Urothelium cell line (cell line): ENCODE measurements at places on chromosomes 1 and 21.

DNA sequence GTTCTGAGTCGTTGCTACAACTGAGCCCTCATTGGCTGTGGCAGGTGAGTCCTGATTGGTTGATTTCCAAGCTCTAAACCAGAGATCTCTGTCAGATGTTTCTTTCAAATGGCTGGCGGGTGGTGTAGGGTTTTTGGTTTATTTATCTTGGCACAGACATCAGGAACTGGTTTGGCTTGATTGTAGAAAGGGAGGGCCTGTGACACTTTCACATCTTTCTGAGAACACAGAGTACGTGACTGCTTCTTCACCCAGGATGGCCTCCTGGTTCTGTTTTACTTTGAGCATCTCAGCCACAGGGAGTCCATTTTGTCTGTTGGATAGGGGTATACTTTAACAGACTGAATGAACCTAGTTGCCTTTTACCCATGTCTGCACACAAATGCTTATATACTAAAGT is 89.4 kb upstream of the GPR52 start:
- DNase-seq: no peak

DNA sequence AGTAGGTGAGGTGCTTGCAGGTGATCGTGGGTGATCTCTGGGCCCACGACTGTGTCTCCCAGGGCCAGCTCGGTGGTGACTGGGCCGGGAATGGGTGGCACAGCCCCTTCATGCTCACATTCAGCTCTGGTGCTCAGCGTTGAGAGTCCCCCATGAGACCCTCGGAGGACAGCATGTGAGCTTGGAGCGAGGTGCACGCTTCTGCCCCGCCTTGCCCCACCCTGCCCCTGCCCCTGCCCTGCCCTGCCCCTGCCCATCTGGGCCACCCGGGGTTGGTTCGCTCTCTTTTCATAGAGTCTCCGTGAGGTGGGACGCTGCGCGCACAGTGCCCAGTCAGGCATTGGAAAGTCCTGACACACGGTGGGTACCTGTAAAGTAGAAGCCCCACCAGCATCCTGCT is 75.3 kb upstream of the ACTL8 start:
- DNase-seq: no peak

DNA sequence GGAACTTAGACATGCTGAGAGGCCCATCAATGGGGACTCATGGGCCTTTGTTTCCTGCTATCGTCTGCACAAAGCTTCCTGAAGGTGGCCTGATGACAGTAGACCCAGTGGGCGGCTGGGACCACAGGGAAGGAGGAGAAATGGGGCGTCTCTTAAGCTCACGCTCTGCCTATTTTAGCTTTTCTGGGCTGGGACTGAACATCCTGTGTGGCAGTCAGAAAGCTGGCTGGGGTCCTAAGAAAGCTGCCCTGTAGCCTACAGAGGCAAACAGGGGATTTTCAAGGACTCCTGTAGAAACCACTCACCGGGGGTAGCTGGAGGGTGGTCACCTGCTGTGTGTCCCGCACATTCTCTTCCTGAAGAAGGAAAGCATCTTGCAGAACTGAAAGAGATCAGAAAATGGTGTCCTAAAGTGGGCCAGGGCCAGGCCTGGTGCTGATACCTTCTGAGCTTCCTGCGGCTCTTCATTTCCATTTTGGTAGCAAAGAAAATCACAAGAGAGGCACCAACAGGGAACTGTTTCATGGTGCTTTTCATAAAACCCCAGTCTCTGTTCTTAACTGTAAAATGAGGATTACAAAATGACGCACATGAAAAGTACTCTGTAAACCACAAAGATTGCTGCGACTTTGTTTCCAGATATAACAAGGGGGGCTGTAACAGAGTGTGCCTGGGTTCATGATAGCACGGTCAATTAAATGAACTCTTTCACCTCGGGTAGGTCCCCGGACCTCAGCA is 8.6 kb downstream of the ZNF496 start:
- no peak for DNase-seq

- no peak for DNase-seq
Measured at GRCh38 chr1:152928671-152929070, 18.3 kb upstream of the SPRR5 start.

- DNase-seq: peak; percentile 73
Measured at GRCh38 chr1:156676820-156677615, at the start of gene NES. Gene NES, minus strand, starts transcription at chr1:156677407. Its CDS starts 143 bp downstream, at chr1:156677264.

DNA sequence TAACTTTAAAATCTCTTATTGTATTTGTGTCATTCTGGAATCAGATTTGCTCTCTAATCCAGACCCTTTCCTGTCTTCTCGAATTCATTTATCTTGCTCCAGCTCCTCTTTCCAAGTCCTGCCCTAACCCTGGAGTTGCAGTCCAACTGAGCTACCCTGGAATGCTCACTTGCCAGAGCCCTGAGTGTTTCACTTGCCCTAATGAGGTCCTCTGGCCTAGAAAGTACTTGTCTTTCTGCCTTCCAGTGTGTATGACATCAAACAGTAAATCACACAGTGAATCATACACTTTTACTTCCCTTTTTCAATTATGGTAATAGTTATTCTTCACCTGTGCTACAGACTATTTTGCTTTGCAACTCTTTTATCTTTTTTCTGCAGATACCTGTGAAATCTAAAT is 96.9 kb downstream of the NEK7 start:
- peak; percentile 8 for DNase-seq

DNA sequence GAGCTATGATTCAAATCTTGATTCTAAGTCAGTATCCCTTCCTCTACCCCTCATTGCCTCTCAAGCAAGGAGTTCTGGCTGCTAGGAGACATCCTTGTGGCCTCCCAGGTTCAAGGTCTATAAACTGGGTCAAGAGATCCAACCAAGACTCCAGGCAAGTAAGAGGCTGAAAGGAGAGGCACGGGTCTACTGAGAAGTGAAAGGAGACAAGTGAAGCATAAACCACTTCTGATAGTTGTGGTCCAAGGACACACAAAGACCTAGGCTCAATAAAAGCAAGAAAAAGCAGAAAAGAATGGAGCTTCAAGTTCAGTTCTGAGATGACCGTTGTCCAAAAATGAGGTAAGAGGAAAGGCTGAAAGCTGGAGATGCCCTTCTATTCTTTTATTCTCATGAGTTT is 17.8 kb upstream of the PPP2R5A start:
- no peak for DNase-seq

DNA sequence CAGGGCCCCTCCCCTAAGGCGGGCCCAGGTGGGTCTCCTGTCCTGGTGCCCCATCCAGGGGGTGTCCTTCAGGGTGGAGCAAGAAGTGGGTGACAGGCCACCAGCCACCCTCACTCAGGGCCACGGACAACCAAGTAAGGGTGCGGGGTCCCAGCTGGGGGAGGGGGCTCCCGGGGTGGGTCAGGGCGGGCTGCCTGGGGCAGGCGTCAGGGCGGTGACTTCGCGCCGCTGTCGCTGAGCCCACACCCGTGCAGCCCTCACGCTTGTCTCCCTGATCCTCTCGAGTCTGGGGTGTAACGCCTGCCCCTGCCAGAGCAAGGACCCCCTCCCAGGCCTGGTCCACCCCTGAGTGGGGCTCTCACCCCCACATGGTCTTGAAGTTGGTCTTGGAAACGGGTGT is 22.2 kb downstream of the ARHGEF16 start:
- no peak for DNase-seq

- DNase-seq: peak; percentile 64
Measured at GRCh38 chr1:7669559-7670311, 101.4 kb upstream of the VAMP3 start.

DNA sequence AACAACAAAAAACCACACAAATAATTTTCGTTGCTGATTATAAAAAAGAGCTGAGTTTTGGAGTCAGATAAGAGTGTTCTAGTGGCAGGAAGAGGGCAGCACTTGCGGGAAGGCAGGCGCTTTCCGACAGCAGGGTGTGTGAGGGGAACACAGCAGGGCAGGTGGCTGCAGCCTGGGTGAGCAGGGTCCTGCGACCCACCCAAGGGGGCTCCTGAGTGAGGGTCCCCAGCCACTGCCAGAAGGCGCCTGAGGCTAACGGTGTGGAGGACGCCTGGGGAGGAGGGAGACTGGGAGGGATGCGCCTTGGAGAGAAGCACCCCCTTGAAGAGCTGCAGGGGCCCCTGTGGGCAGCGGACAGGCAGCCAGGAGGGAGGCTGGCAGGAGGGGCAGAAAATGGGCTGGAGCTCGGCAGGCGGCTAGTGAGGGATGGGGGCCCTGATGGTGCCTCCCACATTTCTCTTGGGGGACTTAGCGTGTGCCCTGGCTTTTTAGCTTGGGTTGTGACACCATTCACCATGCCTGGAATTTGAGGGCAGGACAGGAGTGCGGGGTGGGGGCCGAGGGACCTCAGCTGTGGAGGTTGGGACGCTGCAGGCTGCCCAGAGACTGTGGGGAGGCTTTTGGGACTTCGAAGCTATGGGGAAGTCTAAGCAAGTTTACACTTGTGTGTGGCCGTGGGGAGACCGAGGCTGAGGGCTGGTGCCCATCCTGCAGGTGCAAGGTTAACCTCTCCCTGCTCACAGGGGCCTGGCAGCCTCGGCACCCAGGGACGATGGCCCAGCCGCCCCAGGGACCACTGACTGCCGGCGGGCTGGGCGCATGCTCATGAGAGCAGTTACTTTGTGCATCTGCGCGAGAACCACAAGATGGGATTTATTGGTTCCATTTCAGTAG is 111.4 kb downstream of the SIK1 start:
- no peak for DNase-seq

DNA sequence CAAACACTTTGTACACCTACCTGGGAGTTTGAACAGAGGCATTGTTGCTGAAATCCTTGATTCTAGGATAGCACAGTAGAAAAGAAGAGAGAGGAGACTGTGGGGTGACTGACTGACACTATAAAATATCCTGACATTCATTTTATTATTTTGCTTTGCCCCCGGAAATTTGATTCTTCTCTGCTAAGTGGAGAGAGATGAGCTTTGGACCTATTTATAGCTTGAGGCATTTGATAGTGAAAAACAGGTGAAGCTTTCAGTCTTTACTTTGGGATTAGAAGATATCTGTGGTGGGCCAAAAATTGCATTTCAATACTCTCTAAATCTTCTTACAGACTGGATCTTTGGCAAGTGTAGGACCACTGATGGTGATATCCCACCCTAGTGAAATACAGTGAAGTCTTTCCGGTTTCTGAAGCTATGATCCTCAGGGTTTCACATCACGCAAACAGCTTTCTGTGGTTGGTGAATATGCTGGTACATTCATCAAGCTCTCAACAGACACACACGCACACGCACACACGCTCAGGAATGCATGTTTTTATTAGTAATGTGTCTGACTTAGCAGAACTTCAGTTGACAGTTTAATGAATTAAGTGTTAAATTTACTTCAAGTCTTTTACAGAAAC is at the start of gene AMPD1:
Gene AMPD1, minus strand, starts transcription at position 117 of the 629 bp plus-strand sequence. Its CDS starts 75 bp downstream, at position 42.
- no peak for DNase-seq

GRCh38 chr1:230185076-230186001 is 118.3 kb downstream of the GALNT2 start:
- DNase-seq: no peak

GRCh38 chr1:159509440-159510228 is 26.2 kb downstream of the OR10J5 start:
- DNase-seq: no peak

DNA sequence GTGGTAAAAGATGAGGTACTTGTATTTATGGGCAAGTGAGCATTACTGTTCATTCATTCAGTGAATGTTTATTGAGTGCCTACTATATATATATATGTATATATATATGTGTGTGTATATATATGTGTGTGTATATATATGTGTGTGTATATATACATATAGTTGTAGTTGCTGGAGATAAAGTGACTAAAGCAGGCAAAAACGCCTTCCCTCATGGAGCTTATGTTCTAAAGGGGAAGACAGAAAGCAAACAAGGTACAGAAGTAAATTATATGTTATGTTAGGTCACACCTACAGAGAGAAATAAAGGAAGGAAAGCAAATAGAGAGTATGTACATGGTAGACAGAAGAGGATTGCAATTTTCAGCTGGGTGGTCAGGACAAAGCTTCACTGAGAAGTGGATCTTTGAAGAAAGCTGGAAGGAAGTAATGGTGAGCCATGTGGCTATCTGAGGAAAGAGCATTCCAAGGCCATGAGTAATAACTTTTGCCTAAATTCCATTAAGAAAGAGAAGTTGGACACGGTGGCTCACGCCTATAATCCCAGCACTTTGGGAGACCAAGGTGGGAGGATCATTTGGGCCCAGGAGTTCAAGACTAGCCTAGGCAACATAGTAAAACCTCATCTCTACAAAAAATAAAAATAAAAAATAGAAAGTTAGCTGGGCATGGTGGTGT is 33.5 kb upstream of the KLF17 start:
- DNase-seq: peak; percentile 47

- DNase-seq: no peak
Measured at GRCh38 chr1:224427346-224427745, 7.3 kb downstream of the WDR26 start.

- DNase-seq: no peak
Measured at GRCh38 chr1:193730017-193730416, 543.6 kb upstream of the B3GALT2 start.

DNA sequence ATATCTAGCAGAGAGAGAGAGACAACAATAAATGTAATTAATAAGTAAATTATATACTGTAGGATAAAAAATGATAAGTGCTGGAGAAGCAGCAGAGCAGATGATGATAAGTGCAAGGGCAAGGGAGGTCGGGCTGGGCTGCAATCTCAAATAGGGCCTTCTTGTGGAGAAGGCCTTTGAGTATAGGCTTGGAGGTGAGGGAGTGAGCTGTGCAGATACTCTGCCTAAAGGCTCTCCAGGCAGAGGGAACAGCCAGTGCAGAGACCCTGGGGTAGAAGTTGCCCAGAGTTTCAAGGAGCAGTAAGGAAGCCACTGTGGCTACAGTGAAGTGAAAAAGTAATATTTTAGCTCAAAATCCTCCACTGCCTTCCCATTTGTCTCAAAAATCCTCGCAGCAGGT is 59.2 kb upstream of the HTR1D start:
- no peak for DNase-seq

DNA sequence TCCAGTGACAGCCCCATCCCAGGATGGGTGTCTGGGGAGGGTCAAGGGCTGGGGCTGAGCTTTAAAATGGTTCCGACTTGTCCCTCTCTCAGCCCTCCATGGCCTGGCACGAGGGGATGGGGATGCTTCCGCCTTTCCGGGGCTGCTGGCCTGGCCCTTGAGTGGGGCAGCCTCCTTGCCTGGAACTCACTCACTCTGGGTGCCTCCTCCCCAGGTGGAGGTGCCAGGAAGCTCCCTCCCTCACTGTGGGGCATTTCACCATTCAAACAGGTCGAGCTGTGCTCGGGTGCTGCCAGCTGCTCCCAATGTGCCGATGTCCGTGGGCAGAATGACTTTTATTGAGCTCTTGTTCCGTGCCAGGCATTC is 24.2 kb downstream of the PCSK9 start:
- no peak for DNase-seq

- DNase-seq: no peak
Measured at GRCh38 chr1:178072326-178072725, 21.6 kb upstream of the RASAL2 start.
